ENCODE measurements at places on chromosomes 3 and 15.
A peak's percentile ranks its signal among the peaks of the same experiment; 100 is the strongest.

DNA sequence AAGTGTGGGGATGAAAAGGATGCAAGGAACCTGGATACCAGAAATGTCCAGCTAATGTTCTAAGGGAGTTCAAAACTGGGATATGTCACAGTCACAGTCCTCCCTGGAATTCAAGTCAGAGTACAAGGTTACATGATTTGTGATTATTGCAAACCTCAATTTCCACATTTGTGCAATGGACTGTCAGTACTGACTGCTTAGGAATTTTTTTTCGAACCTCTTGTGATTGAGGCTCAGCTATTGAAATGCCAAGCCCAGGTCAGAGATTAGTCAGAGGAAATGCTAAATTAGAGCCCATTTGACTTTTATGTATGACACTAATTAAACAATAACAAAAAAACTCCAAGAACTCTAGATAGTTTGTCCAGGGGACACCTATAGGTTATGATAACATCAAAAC, 210.2 kb downstream of the THSD4 start:
- peak; percentile 9 for DNase-seq

- no peak for DNase-seq
These were observed 29.7 kb downstream of the SEMA7A start for GRCh38 chr15:74403991-74404563.

DNA sequence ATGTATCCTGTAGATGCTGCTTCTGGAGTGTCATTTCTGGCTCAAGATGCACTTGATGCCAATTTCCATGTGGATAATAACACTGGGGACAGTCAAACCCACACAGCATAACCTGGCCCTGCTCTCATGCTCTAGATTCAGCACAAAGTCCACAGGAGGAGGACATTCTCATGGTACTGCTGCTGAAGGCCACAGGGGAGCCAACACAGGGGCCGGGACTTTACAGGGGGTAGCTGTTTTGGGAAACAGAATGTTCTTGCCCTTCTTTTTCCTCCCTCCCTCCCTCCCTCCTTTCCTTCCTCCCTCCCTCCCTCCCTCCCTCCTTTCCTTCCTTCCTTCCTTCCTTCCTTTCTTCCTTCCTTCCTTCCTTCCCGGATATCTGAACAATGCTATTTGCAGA, 477.4 kb downstream of the PDCD6IP start:
- no peak for DNase-seq

- no peak for DNase-seq
These were observed 417.0 kb downstream of the ROBO2 start for GRCh38 chr3:77456906-77457305.

GRCh38 chr3:45915518-45916231, 27.6 kb upstream of the CXCR6 start:
- DNase-seq: peak; percentile 13

GRCh38 chr15:71121442-71121841, 6.2 kb downstream of the THSD4 start:
- DNase-seq: no peak

- no peak for DNase-seq
These were observed 195.8 kb downstream of the PLCH1 start for GRCh38 chr3:155549087-155549486.

- no peak for DNase-seq
These were observed 483.7 kb upstream of the DPH6 start for GRCh38 chr15:36029606-36030210.

DNA sequence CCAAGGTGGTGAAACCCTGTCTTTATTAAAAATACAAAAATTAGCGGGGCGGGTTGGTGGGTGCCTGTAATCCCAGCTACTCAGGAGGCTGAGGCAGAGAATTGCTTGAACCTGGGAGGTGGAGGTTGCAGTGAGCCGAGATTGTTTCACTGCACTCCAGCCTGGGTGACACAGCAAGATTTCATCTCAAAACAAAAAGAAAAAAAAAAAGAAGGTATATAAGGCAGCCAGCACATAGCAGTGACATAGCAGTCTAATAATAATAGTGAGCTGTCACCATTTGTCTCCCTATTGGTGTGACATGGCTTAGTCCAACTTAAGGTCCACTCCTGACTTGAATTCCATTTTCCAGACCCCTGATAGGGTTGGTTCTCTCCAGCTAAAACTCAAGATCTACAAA, 8.8 kb upstream of the LACTB start:
- DNase-seq: no peak

GRCh38 chr3:34202975-34203374, 404.5 kb downstream of the PDCD6IP start:
- no peak for DNase-seq

DNA sequence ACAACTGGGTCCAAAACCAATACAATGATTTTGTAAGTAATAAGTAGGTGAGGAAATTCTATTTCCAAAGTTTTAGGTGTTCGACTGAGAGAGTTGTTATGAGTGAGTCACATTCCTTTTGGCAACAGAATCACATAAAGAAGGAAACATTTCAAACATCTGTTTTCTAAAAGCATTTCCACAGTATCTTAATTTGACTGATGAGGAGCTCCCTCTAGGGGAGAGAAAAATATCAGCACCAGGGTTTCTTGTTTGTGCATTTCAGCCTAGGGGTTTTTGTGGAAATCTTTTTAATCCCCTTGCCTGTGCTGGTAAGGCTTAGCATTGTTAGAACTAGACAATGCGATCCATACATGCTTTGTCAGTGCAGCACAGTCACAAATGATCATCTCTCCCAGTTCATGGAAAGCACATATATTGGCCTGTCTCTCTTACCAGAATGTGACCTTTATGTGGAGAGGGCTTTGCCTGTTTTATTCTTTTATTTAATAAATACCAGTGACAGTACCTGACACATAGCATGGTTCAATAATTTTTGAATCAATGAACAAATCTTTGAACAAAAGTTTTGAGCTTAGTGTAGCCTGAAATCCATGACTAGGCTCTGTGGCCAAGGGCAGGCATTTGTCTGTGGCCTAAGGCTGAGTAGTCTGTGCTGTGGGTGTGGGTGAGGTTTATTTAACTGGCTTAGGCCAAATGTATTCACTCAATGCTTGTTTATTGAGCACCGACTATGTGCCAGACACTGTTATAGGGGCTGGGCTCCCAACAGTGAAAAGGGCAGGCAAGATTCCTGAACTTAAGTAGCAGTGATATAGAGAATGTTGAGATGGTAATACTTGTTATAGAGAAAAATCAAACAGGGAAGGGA, 21.1 kb upstream of the IQCF6 start:
- peak; percentile 65 for DNase-seq

- DNase-seq: no peak
These were observed 44.6 kb downstream of the SNRK start for GRCh38 chr3:43330981-43331380.

DNA sequence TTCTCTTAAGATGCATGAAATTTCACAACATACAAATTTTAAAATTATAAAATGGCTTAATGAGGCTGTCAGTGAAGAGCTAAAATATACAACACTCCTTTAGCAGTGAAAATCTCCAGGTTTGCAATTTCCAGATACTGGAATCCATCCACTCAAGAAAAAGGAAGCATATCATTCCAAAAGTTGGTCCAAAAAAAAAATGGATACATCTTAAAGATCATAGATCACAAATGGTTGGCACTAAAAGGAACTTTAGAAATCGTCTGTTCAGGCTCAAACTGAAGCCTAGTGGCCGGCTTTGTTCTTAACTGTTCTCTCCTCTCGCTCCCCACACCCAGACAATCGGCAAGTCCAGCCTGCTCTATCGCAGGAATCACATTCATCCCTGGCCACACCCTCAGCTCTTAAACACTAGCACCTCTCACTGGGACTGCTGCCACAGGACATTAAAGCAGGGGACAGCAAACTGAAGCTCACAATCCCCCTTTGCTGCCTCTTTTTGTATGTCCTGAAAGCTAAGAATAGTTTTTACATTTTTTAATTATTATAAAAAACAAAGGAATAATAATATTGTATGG, 130.3 kb upstream of the CDIN1 start:
- peak; percentile 51 for DNase-seq

DNA sequence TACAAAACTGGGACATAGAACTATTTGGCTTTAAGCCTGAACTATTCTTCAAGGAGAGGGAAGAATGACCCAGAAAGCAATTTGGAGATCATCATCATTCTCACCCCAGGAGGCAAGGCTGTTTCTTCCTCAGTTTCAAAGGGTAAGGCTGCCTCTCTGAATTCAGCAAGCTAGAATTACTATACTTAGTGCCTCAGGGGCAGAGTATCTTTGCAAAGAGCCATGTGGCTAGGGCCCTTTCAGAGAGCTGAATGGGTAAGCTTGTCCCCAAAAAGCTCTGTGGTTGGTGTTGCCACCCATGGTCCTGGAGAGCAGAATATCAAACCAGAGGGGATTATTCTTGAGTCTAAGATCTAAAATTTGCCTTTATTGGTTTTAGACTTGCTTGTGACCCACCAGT, 720.3 kb upstream of the ARPP21 start:
- no peak for DNase-seq

DNA sequence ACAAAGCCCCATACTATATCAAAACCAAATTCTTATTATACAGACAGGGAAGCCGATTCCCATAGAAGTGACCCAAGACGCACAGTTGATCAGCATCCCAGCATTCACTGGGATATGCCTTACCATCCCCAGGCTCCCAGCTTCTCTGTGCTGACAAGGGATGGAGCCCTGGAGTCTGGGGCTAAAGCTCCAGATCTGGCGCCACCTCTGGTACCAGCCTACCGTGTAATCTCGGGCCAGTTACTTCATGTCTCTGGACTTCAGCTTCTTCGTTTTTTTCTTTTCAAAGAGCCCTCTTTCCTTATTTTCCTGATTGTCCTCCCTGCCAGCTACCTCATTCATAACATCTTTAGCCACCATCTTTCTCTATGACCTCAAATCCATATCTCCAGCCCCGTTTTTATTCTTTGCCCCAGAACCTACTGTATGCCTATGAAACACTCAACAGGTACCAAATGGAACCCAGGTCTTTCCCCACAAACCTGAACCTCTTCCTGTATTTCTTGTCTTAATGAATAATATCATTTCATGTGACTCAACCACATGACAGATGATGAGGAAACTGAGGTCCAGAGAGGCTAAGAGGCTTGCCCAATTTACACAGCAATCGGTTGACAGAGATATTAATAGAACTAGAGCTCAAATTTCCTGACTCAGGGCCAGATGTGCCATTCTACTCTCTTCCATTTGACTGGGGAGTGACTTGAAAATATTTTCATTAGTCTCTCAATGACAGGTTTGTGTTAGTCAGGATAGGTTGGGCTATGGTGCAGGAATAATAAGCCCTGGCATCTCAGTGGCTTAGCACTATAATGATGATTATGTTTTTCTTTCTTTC, 85.4 kb upstream of the TLE3 start:
- no peak for DNase-seq

GRCh38 chr3:60504827-60505457, 746.3 kb downstream of the FHIT start:
- DNase-seq: no peak

DNA sequence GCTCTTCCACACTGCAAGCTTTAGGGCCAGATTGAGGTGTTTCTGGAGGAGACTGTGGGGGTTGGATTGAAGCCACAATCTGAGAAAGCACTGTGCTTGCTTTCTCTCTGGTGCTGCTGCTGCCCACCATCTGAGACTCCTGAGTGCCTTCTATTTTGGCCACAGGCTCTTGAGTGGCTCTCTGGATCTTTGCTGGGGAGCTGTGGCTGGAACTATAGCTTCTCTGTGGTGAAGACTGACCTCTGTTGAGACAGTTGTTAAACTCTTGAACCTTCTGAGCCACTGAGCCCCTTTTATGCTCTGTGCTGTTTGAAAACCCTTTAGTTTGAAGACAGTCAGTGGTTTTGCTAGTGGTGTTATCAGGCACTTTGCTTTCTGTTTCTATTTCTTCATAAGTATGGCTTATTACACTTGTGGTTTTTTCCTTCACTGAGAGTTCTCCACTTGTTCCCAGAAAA, 108.7 kb upstream of the TSPAN3 start:
- no peak for DNase-seq

DNA sequence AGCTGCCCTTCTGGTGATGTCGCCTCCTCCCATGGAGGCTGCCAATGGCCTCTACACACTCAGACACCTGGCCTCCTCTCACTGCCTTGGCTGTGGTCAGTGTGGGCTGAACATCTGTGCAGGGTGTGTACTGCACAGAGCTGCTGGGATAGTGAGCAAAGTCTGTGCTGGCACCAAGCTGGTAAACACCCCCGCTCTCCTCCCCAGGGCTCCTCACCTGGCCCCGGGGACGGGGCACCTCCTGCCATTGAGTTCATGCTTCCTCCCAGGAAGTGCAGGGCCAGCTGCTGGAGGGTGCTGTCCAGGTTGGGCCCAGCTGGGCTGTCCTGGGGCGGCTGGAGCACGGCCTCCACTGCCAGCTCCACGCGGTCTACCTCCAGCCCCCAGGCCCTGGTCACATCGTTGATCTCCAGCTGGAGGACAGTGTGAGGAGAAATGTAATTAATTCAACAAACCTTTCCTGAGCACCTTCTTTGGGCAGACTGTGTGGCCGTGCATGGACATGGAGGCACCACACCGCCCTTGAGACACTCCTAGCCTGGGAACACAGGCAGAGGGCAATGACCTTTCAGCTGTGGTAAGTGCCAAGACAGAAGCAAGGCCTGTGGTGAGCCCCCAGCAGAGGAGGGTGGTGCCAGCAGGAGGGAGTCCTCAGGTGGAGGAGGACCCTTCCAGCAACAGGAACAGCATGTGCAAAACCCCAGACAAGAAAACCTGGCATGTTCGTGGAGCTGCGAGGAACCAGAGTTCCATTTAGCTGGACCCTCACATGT, 6.8 kb downstream of the STOML1 start:
- no peak for DNase-seq

DNA sequence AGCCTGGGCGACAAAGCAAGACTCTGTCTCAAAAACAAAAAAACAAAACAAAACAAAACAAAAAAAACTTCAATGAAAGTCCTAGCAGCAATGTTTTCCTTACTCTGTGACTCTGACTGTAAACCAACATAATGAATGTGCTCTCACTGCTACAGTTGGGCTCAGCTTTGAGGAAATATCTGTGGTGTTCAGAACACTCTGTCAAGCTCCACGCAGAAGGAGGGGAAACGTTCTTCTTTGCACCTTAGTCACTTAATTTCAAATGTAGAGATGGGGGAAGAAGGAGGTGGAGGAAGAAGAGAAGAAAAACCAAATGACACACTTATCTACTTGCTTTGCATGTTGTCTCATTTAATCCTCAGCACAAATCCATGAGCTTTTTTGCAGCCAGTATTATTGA, 107.1 kb upstream of the UBE3A start:
- no peak for DNase-seq
